ENCODE measurements at places on chromosomes 5 and 9.

DNA sequence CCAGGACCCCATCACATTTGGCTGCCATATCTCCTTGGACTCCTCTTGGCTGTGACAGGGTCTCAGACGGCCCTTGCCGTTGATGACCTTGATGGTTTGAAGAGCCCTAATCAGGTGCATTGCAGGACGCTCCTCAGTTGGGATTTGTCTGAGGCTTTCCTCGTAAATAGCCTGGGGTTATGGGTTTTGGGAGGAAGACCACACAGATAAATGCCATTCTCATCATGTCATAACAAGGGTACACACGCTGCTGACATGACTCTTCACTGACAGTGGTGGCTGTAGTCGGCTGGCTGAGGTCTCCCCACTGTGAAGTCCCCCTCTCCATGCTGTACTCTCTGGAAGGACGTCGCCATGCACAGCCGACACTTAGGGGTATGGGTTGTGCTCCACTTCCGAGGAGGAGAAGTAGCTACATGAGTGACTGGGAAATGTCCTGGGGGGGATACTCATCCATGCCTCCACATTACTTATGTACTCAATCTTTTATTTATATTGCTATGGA lies 42.9 kb upstream of the SPTLC1 start:
- DNase-seq = no peak

DNA sequence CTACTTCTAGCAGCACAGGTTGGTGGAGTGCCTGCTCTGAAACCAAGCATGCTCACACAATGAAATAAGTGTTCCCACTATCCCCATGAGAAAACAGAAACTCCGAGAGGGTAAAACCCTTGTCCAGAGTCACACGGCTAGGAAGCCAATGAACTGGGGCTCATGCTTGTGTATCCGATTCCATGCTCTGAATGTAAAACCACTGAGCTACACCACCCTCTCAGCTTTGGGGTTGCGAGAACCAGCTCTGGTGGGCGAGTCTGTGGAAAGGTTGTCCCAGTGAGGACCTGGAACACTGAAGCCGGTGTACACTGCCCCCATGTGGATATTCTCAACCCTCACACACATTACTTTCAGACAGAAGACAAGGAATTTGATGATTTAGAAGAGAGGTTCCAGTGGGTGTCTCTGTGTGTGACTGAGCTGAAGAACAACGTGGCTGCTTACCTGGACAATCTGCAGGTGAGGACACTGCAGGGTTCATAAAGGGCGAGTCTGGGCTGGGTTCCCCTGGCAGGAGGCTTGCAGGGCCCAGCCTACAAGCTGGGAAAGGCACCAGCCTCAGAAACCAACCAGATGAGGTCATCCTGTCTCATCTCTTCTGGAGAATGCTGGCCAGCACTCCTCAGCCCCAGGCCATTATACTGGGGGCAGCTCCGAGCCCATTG lies 37.4 kb downstream of the ARHGEF37 start:
- peak; percentile 69 for DNase-seq

DNA sequence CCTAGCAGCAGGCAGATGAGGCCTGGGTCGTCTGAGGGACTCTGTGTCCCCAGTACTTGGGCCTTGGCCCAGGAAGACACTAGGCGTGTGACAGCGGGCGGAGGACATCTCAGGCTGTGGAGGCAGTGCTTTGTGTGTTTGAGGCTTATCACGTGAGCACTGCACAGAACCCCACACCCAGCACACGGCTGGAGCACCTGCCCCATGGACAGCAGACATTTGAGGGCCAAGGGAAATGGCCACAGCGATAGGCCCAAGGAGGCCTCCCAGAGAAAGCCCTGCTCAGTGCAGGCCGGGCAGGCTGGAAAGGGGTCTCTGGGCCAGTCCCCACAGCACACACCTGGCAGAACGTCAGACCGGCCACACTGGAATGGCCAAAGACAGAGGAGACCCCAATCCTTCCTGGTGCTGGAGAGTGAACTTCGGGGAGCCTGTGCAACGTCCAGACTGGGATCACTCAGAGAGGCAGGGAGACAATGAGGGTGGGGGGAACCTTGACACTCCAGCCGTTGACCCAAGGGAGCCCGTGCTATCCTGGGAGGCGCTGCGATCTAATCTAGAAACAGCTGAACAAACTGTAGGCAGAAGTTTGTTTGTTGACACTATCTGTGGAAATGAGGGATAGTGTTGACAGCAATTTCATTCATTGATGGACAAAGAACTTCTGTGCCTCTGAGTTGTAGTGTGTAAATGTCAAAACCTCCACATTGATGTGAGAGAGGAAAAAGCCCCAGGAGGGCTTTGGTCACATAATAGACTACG lies 19.6 kb upstream of the FLT4 start:
- no peak for DNase-seq

- DNase-seq = peak; percentile 61
Observed at GRCh38 chr5:151483647-151484046, 36.2 kb downstream of the SLC36A1 start.

GRCh38 chr9:113636693-113637092 lies 173.2 kb downstream of the RGS3 start:
- DNase-seq = no peak

DNA sequence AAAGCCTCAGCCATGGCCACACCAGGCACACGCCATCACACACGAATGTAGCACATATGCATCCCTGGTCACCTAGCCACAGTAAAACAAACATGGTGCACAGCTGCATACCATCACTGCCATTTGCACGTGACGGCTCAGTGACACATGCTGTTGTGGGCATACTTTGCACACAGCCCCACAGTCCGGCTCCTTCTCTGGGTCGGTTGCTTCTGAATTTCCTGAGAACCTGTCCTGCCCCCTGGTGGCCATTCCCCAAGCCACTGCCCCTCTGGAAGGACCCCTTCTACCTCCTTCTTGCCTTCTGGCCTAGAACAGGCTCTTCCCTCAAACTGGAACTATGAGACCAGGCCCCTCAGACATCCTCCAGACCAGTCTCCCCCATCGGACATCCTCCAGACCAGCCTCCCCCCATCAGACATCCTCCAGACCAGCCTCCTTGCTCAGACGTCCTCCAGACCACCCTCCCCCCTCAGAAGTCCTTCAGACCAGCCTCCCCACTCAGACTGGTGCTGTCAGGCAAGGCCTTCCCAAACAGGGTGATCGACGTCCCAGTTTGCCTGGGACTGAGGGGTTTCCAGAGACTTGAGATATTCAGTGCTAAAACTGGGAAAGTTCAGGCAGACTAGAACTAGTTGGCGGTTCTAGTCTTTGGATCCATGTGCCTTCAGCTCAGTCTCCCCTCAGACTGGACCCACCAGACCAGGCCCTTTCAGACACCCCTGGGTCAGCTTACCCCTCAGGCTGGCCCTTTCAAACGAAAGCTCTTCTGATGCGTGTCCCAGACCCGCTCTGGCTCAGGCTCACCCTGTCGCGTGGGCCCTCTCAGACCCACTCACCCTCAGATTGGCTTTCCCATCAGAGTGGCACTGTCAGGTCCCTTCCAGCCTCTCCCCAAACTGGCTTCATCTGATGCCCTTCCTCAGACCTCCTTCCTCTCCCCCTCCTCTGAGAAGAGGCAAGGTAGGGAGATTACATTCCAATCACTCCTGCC lies 24.3 kb upstream of the ENHO start:
- peak; percentile 83 for DNase-seq

DNA sequence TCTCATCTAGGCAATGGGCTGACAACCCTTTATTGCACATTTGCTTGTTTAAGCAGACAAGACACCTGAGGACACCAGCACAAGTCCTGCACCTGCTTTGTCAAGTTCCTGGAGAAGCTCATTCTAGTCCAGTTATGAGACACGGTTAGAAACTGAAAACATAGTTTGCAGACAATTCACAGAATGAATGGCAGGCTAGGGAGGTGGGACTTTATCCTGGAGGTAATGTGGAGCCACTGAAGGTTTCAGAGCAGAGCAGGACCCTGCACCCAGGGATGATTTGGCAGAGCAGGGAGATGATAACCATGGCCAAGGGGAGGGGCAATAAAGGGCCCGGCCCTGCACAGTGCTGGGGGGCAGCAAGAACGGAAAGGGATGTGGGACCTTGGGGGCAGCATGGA lies 50.7 kb upstream of the SLC25A51 start:
- no peak for DNase-seq

DNA sequence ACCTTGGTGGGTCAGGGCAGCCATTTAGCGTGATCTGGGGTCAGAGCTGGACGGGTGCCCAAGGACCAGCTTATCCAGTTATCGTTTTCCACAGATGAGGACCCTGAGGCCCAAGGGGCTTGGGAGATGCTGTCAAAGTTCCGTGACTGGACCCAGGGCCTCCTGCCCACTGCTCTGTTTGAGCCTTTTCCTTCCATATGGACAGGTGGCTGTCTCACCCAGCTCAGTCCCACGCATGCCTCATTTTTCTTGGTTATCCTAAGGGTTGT lies 56.5 kb downstream of the TRIP13 start:
- no peak for DNase-seq

DNA sequence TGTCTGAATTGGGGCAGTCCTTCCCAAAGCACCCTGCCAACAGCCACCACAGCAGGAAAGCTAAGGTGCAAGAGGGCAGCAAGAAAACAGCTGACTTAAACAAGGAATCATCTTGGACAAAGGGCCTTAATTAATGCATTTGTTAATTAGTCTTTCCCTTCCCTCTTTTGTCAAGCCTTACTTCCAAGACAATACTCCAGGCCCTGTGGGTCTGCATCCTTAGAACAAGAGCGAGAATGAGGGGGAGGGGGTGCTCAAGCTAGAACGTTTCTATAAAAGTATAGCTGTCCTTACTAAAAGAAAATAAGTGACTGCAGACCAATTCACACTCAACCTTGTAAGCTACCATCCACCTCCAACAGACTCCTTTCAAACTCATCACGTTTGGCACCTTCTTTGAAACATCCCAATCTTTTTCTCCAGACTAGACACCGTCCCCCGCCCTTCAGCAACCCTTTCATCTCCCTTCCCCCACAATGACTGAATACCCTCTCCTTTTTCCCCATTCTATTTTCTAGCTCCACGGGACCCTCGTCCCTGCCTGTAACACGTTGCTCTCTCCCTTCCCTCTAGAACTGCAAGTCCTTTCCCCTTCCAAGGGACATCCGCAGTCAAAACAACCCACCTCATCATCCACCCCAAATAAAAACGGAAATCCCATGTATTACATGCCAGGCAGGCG lies 85.7 kb upstream of the RNF38 start:
- peak; percentile 15 for DNase-seq

GRCh38 chr9:114938687-114939575 lies 8.5 kb upstream of the TNFSF8 start:
- DNase-seq = no peak

GRCh38 chr5:15808577-15808976 lies 308.6 kb downstream of the FBXL7 start:
- DNase-seq = no peak

All from Ammon's horn (tissue), 1 donor.